ENCODE measurements at places on chromosomes 6 and 20. TPM values are rescaled to one million over a fixed set of nuclear protein-coding genes. Genes with fewer than 3 reads are reported as not detected.

The DDO gene
- total RNA-seq, result 3.6 TPM

DNA sequence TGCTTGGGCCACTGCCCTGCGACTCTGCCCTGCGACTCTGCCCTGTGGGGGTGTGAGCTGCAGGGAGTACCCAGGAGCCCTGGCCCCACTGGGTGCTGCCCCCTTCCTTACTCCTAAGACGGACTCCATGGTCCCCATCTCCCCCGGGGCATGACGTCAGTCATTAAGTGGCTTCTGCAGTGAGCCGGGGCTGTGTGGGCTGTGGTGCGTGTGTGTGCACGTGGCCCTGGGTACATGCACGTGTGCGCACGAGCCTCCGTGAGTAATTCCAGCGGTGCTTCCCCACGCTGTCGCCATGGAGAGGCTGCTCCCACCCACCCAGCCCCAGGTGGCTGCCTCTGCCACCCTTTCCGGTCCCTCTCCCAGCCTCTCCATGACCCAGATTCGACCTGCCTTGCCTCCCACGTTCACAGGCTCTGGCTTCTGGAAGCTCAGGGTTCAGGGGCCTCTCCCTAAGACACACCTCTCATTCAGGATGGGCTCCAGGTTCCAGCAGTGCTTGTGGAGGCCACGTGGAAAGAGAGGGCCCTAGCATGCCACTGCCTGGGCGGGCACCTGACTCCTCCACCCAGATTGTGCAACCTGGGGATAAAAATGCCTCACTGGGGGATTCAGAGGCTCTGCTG, 88.3 kb downstream of the DLGAP4 start:
- peak; percentile 74 for DNase-seq

The OPN5 gene
- not detected for total RNA-seq

The SEMG1 gene
- total RNA-seq, result not detected

DNA sequence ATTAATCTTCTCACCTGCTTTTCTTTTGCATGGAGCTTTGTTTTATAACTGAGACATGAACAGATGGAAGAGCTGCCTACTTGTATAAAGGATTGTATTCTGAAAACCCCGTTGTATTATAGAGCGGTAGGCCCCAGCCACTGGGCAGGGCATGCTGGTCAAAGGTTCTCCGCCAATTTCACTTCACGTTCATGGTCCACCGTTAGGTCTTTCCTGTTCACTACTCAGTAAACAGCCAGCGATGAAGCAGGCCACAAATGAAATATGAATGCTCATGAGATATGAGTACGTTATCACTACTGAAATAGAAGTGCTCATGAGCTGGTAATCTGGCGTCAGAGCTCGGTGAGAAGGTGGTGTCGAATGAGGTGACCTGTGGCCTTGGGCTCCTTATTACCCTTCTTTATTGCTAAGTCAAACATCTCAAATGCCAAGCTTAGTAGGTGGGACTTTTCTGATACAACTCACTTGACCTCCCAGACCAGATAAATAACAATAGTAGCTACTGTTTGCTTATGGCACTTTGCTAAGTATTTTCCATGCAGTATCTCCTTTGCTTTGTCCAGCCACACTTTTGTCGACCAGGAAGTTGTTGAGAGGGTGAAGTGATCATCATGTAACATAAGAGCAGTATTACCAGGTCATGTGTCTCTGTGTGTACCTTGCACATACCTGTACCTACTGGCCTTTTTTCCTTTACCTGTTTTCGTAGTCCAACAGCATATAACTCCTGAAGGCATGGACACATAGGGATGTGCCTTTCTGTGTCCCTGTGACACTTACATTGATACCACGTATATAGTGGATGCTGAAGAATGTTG, 16.7 kb downstream of the EDN3 start:
- no peak for DNase-seq

GRCh38 chr6:52540286-52540902, 36.5 kb downstream of the TRAM2 start:
- no peak for DNase-seq

The CST7 gene
- not detected for total RNA-seq

The SUMO4 gene
- total RNA-seq, result 3.6 TPM

The GPANK1 gene
- 22.1 TPM for total RNA-seq

GRCh38 chr20:24574307-24574706, 104.9 kb downstream of the SYNDIG1 start:
- DNase-seq, result no peak

- DNase-seq, result no peak
Observed at GRCh38 chr6:101090281-101090680, 209.2 kb upstream of the ASCC3 start.

GRCh38 chr6:293193-294174, 1.2 kb downstream of the DUSP22 start:
- peak; percentile 92 for DNase-seq

DNA sequence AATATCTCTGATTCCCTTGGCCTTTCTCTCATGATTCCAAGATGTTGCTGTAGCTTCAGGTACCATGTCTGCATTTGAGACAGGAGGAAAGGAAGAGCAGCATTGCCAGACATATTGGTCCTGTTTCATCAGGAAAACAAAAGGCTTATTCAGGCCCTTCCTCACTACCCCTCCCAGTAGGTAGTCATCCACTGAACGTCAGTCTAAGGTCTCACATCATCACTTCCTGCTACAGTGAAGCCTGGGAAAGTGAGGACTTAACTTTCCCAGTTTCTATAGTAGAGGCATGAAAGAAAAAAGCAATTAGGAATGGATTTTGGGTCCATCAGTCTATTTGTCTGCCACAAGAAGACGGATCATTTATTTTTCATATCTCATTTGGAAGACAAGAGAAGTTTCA, 85.7 kb upstream of the SOX4 start:
- no peak for DNase-seq

The IL17A gene
- total RNA-seq, result not detected

The HAO1 gene
- total RNA-seq, result not detected

- peak; percentile 11 for DNase-seq
Observed at GRCh38 chr6:31569861-31570536, 2.1 kb upstream of the LTA start.

The TMEM170B gene
- 3.8 TPM for total RNA-seq

GRCh38 chr6:95815389-95816056, 200.3 kb upstream of the FUT9 start:
- DNase-seq, result no peak

The MTFR2 gene
- total RNA-seq, result 1.5 TPM

GRCh38 chr20:32035426-32035779, 16.6 kb upstream of the HCK start:
- DNase-seq, result no peak

- peak; percentile 56 for DNase-seq
Observed at GRCh38 chr20:14210146-14210545, 127.3 kb downstream of the FLRT3 start.

The OR12D1 gene
- not detected for total RNA-seq

DNA sequence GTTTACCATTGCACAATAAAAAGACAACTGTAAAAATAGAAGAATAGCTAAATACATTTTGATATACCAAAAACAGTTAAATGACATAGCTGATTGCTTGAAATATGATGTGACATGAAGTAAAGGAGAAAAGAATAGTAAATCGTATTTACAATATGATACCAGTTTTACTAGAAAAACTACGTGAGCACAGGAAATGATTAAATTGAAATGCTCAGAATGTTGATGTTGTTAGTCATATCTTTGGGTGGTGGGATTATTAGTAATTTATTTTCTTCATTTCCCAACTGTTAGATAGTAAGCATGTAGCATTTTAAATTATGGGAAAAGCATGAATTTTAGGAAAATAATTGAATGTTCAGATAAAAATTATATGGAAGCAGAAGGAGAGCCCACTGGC, 268.3 kb upstream of the TAB2 start:
- no peak for DNase-seq

- no peak for DNase-seq
Observed at GRCh38 chr6:104170401-104170800, 689.3 kb downstream of the HACE1 start.

The CSNK2A1 gene
- 82.9 TPM for total RNA-seq

The ELOVL2 gene
- total RNA-seq, result 0.29 TPM

The PRPH2 gene
- 3.3 TPM for total RNA-seq

- DNase-seq, result no peak
Observed at GRCh38 chr6:170464080-170464479, 89.0 kb downstream of the PSMB1 start.

Data from osteoblast (primary cell).